ENCODE measurements at places on chromosomes 6 and 20. TPM values are rescaled to one million over a fixed set of nuclear protein-coding genes. Genes with fewer than 3 reads are reported as not detected.

Gene GPX6
- not detected for total RNA-seq

DNA sequence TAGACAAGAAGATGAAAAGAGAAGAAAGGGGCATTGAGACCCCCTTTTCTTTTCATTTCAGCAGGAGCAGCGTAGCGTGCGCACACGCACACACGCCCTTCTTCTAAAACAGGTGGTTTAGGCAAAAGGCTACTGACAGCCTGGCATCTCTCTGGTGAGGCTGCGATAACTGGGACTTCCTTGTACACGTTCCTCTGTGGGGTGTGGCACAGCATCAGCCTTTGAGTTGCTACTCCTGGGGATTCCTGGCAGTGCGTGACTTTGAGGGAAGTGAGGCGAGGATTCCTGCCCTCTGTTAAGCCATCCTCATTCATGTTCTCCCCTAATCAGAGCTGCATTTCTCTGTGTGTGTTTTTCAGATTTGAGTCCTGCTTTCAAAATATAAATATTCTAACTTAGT is 94.7 kb downstream of the TMEM170B start:
- DNase-seq, result no peak
- no peaks in the 10 kb centered on the region for H3K36me3 ChIP-seq
- H3K27ac ChIP-seq, result no peak overlapping the region
- no peaks in the 10 kb centered on the region for H3K4me1 ChIP-seq
- no peak overlapping the region for H3K4me3 ChIP-seq

- no peak overlapping the region for H3K4me3 ChIP-seq
- H3K27me3 ChIP-seq, result peaks cover 33% of the 10 kb centered on the region
- H3K36me3 ChIP-seq, result peaks cover 18% of the 10 kb centered on the region
- peaks cover 4% of the 10 kb centered on the region for H3K4me1 ChIP-seq
- DNase-seq, result no peak
Observed at GRCh38 chr6:78909391-78909790, 42.0 kb downstream of the IRAK1BP1 start.

DNA sequence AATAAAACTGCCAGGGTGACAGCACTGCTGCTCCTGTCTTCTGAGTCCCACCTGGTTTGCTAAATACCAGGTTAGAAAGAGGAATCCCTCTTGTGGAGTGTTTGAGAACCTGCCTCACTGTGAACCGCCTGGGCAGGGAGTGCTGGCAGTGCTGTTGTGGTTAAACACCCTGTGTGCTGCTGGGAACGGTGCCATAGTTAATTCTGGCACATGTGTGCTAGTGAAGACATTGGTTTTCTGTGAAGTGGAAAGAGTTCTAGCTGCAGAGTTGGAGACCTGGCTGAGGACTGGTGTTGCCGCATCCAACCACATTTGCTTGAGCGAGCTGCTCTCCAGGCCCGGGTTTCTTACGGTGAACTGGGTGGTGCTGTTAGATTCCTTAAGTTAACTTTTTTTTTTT is 72.7 kb downstream of the IGF2R start:
- DNase-seq, result no peak
- H3K36me3 ChIP-seq, result peaks cover 28% of the 10 kb centered on the region
- H3K27ac ChIP-seq, result no peak overlapping the region
- no peak overlapping the region for H3K4me3 ChIP-seq
- H3K27me3 ChIP-seq, result no peaks in the 10 kb centered on the region

DNA sequence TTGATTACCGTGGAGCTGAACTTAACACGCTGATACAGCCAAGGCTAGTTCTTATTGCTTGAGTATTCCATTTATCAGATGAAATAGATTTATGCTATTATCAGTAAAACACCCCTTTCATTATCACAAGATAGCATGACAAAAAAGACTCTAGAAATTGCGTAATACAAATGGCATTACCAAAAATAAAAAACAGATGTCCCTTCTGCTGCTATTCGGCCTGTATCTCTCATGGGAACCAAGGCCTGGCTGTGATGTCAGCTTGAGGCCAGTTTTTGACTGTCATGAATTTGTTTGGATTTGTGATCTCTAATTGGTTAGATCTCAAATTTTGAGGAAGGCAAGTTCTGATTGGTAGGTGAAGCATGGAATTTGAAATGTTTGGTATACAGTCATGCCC is 25.2 kb downstream of the MEI4 start:
- no peaks in the 10 kb centered on the region for H3K4me1 ChIP-seq
- H3K4me3 ChIP-seq, result no peak overlapping the region
- no peak for DNase-seq

- no peak for DNase-seq
- H3K4me3 ChIP-seq, result no peak overlapping the region
- no peaks in the 10 kb centered on the region for H3K27me3 ChIP-seq
- H3K36me3 ChIP-seq, result peaks cover 13% of the 10 kb centered on the region
- no peaks in the 10 kb centered on the region for H3K4me1 ChIP-seq
Observed at GRCh38 chr6:130069485-130069884, 51.1 kb downstream of the L3MBTL3 start.

Measured in activated naive CD8-positive, alpha-beta T cell treated with anti-CD3 and anti-CD28 coated beads for 36 hours (primary cell).